ENCODE measurements at places on chromosomes 2 and 18. TPM values are rescaled to one million over a fixed set of nuclear protein-coding genes. Genes with fewer than 3 reads are reported as not detected.

Gene LIMS3
- total RNA-seq = 2.0 TPM

Gene ALKAL2
- total RNA-seq = 10.4 TPM

Gene ITM2C
- total RNA-seq = 367 TPM

Gene KCNE4
- total RNA-seq = not detected

Gene TEKT4
- total RNA-seq = not detected
